ENCODE measurements at places on chromosomes 5 and 9.

DNA sequence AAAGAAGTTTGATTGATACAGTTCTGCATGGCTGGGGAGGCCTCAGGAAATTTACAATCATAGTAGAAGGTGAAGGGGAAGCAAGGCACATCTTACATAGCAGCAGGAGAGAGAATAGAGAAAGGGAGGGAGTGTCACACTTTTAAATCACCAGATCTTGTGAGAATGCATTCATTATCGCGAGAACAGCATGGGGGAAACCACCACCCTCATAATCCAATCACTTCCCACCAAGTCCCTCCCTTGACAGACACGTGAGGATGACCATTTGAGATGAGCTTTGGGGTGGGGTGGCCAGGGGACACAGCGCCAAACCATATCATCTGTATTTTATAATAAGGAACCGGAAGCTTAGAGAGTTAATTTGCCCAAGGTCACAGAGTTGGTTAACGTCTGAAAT is 13.7 kb upstream of the FOCAD start:
- H3K36me3 ChIP-seq = no peaks in the 10 kb centered on the region
- peaks cover 5% of the 10 kb centered on the region for H3K27me3 ChIP-seq
- peaks cover 2% of the 10 kb centered on the region for H3K4me1 ChIP-seq
- no peak overlapping the region for H3K4me3 ChIP-seq

DNA sequence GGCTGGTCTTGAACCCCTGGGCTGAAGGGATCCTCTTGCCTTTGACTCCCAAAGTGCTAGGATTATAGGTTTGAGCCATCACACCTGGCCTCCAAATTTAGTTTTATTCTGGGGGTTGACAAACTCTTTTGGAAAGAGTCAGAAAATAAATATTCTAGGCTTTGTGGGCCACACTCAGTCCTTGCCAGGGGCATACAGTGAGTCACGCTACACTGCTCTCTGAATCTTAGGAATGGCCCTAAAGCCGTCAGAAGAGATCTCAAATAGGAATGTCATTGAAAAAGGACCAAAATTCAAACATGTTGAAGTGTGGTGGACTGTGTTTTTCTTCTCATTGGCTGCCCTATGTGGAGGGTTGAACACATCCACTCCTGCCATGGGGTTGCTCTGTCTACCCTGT is 127.7 kb upstream of the BASP1 start:
- H3K4me1 ChIP-seq = no peaks in the 10 kb centered on the region
- H3K36me3 ChIP-seq = no peaks in the 10 kb centered on the region
- DNase-seq = no peak

DNA sequence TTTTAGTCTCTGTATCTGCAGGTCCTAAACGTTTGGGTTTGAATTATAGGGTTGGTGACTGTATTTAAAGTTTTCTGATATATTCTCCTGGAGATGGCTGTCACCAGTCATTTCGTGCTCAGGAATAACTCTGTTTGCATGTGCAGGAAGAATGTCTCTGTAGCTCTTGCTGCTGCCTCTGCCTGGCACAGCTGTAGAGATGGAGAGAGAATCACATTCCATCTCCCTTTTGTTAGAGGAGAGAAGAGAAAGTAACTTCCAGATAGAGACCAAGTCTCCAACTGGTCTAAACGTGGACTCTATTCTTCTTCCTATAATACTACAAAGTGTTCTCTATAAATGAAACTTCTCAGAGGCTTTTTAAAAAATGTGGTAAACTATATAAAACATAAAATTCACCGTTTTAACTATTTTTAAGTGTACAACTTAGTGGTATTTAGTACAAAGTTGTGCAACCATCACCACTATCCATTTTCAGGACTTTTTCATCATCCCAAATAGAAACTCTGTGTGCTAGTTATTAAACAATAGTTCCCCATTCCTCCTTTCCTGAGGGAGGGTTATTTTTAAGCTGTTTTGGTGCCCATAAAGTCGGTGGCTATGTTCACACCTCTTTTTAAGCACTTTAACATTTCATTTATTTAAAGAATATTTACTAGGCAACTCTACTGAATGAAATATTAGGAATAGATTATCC is 20.7 kb upstream of the STARD4 start:
- DNase-seq = no peak
- peaks cover 8% of the 10 kb centered on the region for H3K27me3 ChIP-seq
- H3K4me1 ChIP-seq = peaks cover 8% of the 10 kb centered on the region
- no peak overlapping the region for H3K4me3 ChIP-seq
- H3K36me3 ChIP-seq = no peaks in the 10 kb centered on the region

DNA sequence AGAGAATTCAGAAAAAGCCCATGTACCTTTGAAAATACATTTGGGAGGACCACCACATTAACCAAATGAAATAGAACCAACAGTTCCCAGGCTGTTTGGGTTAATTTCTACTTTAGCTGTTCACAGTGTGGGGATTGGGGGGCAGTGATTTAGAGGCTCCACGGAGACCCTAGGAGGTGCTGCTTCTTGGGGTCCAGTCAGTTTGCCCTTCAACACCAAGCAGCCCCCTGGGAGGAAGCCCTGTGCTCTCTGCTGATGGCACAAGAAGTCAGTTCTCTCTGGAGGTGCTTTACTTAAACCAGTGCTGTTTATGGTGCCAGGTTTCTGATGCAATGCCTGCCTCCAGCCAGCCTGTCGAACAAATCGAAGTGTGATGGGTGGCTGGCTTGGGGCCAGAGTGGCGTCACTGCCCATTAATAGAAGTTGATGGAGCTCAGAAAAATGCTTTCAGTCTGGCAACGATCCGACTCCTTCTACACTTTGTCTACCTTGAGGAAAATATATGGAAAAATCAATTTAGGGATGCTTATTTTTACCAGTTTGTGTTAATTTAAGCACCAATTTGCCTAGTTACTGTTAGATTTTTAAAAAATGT is 134.0 kb downstream of the SNX18 start:
- H3K4me1 ChIP-seq = peaks cover 13% of the 10 kb centered on the region
- H3K4me3 ChIP-seq = no peak overlapping the region
- H3K36me3 ChIP-seq = no peaks in the 10 kb centered on the region
- no peak overlapping the region for H3K27ac ChIP-seq
- no peaks in the 10 kb centered on the region for H3K27me3 ChIP-seq

DNA sequence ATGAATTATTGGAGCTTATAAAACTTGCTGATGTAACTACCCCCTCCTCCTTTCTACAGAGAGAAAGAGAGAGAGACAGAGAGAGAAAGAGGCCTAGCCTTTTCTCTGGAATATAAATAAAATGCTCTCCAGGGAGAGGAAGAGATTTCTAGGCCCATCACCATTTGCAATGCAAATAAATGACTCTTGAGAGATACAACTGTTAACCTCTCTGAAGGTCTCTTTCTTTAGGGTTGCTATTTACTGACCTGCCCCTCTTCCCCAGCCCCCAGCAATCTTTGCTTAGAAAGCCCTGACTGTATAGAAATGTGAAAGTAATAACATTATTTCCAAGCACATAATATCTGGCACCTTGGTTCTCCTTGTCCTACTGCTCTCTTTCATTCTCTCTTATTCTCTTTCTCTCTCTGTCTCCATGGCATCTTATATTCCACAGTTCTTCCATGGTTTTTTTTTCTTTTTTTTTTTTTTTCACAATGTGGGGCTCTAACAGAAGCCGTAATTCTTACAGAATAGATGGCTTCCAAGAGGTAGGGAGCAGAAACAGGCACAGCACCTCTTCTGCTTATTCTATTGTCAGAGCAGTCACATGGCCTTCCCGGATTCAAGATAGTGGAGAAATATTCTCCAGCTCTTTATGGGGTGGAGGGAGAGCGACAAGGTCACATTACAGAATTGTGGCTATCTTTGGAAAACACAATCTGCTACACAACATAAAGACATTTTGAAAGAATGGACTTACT is 1087.9 kb upstream of the NUDT12 start:
- no peaks in the 10 kb centered on the region for H3K36me3 ChIP-seq
- H3K4me3 ChIP-seq = no peak overlapping the region
- H3K27me3 ChIP-seq = no peaks in the 10 kb centered on the region
- no peaks in the 10 kb centered on the region for H3K4me1 ChIP-seq

DNA sequence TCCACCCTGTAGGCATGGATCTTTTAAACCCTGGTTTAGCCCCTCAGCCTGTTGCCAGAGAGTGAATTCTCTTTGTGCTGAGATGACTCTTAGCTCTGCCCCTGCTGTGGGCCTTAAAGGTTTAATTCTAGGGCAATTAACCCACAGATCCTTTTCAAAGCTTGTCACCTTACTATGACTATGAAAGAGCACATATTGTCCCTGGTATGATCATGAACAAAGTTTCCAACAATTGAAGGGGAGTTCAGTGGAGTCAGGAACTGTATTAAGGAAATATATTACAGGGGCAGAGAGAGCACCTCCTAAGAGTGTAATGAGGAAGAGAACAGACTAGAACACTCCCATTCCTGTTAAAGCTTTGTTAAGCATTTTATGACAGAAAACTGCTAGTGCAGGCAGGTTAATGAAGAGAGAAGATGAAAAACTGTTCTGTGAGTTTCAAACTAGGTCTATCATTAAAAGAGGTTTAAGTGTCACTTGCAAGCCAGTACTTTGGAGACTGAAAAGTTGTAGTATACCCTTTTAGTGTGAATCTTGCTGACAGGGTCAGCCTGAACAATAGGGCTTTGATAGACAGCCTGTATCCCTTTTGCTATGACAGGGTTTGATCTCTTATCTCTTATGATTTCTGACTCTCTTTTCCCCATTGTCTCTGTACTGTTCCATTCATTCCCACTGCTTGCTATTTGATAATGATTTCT is 104.2 kb upstream of the ELL2 start:
- H3K4me3 ChIP-seq = no peak overlapping the region
- H3K27me3 ChIP-seq = no peaks in the 10 kb centered on the region
- no peak for DNase-seq
- H3K36me3 ChIP-seq = no peaks in the 10 kb centered on the region

DNA sequence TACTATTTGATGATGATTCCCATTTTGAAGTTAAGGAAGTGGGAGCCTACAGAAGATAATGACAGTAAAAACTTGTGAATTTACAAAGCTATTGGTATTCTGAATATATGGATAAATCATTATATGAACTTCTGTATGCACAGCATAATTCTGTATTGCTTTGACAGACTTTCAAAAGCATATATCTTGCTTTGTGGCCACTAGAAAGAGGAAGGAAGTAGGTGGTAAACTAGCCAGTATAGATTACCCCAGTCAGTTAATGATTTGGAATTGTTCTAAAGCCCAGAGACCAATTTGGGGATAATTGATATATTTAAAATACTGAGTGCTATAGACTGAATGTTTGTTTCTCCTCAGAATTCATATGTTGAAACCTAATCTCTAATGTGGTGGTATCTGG is 53.0 kb downstream of the NR2F1 start:
- peaks cover 8% of the 10 kb centered on the region for H3K36me3 ChIP-seq
- H3K4me3 ChIP-seq = no peak overlapping the region
- no peaks in the 10 kb centered on the region for H3K27me3 ChIP-seq
- no peak overlapping the region for H3K27ac ChIP-seq

DNA sequence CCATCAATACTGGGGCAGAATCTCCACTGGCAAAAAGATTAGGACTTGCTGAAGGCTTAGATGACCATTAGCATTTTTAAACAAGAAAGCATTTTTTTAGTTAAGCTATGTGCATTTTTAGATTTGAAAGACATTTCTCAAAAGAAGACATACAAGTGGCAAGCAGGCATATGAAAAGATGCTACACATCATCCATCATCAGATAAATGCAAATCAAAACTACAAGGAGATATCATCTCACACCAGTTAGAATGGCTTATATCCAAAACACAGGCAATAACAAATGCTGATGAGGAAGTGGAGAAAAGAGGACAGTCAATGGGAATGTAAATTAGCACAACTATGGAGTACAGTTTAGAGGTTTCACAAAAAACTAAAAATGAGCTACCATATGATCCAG is 195.6 kb upstream of the TNC start:
- H3K4me1 ChIP-seq = no peaks in the 10 kb centered on the region
- DNase-seq = no peak
- H3K36me3 ChIP-seq = no peaks in the 10 kb centered on the region
- H3K27me3 ChIP-seq = peaks cover 30% of the 10 kb centered on the region

DNA sequence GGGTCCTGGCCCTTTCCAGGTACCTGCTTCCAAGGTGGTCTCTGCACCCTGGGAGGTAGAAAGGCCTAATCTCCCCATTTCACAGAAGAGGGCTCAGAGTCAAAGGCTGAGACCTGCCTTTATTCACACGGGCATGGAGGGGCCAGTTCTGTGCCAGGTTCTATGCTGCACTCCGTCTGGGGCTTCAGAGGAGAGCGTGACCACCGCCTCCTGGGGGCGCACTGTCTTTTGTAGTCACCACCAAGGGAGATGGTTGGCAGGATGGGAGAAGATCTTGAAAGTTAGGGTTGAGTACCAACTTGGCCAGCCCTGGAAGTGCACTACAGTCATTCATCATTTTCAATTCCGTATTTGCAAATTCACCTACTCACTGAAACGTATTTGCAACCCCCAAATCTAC is 23.7 kb upstream of the PRDM12 start:
- no peak overlapping the region for H3K27ac ChIP-seq
- no peaks in the 10 kb centered on the region for H3K4me1 ChIP-seq
- H3K4me3 ChIP-seq = no peak overlapping the region
- peaks cover 3% of the 10 kb centered on the region for H3K36me3 ChIP-seq

- H3K27ac ChIP-seq = no peak overlapping the region
- no peaks in the 10 kb centered on the region for H3K4me1 ChIP-seq
- no peak for DNase-seq
- peaks cover 5% of the 10 kb centered on the region for H3K36me3 ChIP-seq
- peaks cover 44% of the 10 kb centered on the region for H3K27me3 ChIP-seq
Measured at GRCh38 chr5:159040181-159040580, 59.5 kb downstream of the EBF1 start.

- H3K4me1 ChIP-seq = no peaks in the 10 kb centered on the region
- H3K27me3 ChIP-seq = no peaks in the 10 kb centered on the region
- DNase-seq = no peak
- H3K4me3 ChIP-seq = no peak overlapping the region
- no peaks in the 10 kb centered on the region for H3K36me3 ChIP-seq
- H3K27ac ChIP-seq = no peak overlapping the region
Measured at GRCh38 chr5:24177821-24178220, 467.0 kb downstream of the CDH10 start.

DNA sequence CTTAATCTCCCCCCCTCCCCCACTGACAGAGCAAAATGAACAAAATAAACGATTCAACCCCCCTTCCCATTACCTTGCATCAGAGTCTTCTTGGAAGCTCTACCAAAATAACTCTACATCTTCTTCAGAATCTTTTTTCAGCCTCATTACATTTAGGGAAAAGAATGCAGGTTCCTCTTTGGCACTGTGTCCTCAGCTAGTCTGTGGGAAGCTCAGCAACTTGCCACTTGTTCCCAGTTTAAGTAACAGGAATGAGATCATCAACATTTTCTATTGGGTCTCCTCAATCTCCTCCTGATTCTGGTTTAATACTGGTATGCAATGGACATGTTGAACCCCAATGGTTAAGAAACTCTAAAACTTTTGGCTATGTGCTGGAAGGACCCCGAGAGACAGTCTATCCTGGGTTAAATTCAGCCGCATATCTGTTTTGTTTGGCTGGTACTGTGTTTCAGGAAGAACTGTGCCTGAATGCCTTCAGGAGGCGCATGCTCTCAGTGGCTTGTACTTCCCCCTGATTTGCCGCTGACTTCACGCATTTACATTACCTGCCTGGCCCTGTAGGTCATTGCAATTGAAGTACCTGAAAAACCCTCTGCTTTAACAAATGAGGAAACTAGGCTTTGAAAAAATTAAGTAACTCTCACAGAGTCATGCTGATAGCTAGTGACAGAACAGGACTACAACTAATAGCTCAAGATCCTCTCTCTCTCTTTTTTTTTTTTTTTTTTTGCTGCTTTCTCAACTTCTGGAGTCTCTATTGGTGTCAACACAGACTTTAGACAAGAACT is 78.1 kb upstream of the HMHB1 start:
- no peak for DNase-seq
- H3K4me3 ChIP-seq = no peak overlapping the region
- no peaks in the 10 kb centered on the region for H3K4me1 ChIP-seq
- no peak overlapping the region for H3K27ac ChIP-seq

GRCh38 chr5:143251190-143251589 is 152.3 kb downstream of the NR3C1 start:
- H3K27ac ChIP-seq = no peak overlapping the region
- no peaks in the 10 kb centered on the region for H3K36me3 ChIP-seq
- no peak overlapping the region for H3K4me3 ChIP-seq
- H3K27me3 ChIP-seq = no peaks in the 10 kb centered on the region
